HCEC 1CT (cell line): ENCODE measurements at places on chromosomes 7 and 10.

DNA sequence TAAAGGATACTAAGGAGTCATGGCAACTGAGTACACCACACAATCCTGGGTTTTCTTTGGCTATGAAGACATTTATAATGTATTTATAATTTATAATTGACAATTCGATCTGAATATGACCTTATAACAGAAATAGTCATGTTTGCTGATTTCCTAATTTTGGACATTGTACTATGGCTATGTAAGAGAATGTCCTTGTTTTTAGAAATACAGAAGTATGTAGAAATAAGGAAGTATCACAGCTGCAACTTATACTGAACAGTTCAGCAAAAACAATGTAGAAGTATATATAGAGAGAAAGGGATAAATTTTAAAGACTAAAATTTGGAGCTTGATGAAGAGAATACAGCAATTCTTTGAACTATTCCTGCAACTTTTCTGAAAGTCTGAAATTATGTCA lies 32.6 kb downstream of the PRLHR start:
- no peak for DNase-seq

- DNase-seq: no peak
Observed at GRCh38 chr7:31488562-31489203, 25.2 kb upstream of the ITPRID1 start.

DNA sequence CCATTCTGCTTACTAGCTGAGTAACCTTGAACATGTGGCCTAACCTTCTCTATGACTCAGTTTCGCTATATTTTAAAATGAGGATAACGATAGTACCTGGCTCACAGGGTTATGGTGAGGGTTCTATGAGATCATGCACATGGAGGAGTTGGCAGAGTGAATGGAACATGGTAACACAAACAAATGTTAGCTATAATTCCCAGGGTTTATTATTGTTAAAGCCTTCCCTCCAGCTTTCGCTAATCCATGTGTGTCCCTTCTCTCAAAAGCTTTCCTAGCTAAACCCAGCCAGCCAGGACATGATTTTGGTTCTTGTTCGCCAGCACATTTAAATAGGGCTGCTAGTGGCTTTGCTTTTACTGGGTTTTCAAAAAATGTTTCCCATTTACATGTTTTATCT lies 361.0 kb upstream of the NFE2L3 start:
- DNase-seq: no peak

DNA sequence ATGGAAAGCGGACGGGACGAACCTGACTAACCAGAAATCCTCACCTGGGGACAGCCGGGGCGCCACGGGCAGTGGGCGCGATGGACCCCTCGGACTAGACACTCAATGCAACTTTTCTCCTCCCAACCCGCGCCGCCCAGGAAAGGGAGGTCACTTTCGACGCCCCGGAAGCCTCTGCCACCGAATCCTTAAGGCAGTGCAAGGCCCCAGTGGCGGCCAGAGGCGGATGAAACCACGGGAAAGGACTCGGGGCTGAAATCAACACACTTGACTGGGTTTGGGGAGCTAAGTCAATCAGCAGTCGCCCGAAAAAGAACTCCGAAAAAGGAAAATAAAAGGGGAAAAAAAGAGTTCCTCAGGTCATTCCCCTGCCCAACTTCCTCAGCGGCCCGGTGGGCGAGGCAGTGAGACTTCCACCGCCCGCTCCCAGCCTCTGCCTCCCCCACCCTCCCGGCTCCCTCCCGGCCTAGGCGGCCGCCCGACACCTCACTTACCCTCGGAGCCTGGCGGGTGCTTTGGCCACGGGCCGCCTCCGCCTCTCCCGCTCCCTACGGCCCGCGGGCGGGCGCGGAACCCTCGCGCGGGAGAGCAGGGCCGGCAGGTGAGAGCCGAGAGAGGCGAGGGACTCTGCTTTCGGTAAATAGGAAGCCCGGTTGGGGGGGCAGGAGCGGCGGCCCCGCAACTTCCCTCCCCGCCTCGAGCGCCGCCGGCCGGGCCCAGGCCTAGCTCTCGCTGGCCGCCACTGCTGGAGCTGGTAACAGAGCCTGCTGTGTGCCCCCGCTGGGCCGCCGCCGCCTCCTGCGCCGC lies 518 bp downstream of the WAPL start:
- DNase-seq: peak; percentile 53

DNA sequence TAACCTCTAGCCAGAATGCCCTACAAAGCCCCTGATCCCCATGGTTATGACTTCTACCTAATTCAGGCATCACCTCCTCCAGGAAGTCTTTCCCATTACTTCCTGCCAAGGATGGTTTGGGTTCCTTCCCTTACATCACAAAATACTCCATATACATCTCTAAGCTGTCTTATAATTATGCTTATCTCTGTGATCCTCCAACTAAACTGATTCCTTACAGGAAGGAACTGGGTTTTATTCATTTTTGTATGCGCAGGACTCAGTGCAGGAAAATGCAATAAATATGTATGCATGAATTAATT lies 41.3 kb downstream of the PIP4K2A start:
- no peak for DNase-seq

- DNase-seq: peak; percentile 55
Observed at GRCh38 chr7:36034020-36034419, 119.0 kb upstream of the EEPD1 start.

GRCh38 chr7:70812511-70812910 lies 319.4 kb upstream of the GALNT17 start:
- no peak for DNase-seq

DNA sequence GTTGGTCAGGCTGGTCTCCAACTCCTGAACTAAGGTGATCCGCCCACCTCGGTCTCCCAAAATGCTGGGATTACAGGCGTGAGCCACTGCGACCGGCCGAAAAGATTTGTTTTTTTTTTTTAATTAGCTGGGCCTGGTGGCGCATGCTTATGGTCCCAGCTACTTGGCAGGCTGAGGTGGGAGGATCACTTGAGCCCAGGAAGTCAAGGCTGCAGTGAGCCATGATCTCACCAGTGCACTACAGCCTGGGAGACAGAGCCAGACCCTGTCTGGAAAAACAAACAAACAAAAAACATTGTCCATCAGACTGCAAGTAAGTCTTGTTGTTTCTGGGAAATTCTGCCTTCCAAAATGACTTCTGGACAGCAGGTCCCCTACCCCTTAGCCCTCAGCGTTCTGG lies 16.3 kb upstream of the ZNF212 start:
- DNase-seq: no peak

GRCh38 chr10:130843051-130843653 lies 468.4 kb downstream of the TCERG1L start:
- no peak for DNase-seq

- peak; percentile 67 for DNase-seq
Observed at GRCh38 chr7:116809636-116810266, 52.6 kb upstream of the CAPZA2 start.

DNA sequence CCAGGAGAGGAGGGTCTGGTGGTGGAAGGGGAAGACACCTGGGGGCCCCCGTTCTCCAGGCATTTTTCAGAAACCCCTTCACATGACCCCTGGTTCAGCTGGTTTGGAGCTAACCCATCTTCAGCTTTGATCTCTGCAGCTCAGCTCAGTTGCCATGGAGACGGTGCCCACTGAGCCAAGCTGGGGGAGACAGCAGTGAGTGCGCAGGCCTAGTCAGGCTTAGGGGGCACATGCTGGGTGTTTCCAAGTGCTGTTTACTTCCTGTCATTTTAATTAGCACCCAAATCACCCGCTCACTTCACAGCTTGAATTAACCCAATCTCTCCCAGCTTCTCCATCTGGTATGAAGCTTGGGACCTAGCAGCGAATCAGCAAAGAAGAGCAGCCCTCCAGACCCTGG lies 9.0 kb downstream of the SPOCK2 start:
- no peak for DNase-seq

- DNase-seq: no peak
Observed at GRCh38 chr10:14384116-14384730, 53.5 kb upstream of the FRMD4A start.

GRCh38 chr7:6315746-6316145 lies 43.3 kb upstream of the CYTH3 start:
- DNase-seq: no peak

DNA sequence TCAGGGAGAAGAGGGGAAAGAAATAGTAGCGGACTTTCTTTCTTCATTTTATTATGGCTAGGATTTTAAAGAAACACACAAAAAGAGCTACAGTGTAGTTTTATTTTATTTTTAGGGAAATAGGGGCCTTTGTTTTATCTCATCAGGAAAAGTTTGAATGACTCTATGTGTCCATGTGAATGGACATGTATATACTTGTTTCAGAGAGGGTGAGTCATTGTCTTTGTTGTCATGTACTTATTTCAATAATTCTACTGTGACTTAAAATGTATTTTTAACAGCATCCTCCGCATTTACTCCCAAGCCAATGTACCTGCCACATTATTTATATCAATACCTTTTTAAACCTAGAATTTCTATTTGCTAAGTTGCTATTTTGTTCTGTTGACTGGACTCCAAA lies 569.5 kb downstream of the SORCS3 start:
- DNase-seq: no peak

DNA sequence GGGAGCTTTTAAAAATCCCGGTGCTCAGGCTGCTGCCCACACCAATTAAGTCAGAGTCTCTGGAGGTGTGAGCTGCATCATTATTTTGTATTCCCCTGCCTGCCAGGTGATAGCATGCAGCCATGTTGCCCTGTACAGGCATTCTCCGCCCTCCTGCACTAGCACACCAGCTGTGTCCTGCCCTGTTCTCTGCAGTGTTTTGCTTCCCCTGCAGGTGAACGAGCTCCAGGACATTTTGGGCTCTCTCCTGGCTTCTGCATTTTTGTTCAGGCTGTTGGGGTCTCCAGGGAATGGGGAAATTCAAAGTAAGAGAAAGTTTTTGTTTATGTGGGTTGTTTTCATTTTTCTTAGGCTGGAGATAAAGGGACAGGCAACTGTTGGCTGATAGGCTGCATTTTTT lies 271.0 kb upstream of the COBL start:
- DNase-seq: no peak
